Astrocyte (in vitro differentiated cells and primary cell): ENCODE measurements at places on chromosomes 13 and 19. TPM values are rescaled to one million over a fixed set of nuclear protein-coding genes. Genes with fewer than 3 reads are reported as not detected.
A peak's percentile ranks its signal among the peaks of the same experiment; 100 is the strongest.

The RFPL4AL1 gene
- total RNA-seq, result not detected in 2 replicates

The LACC1 gene
- 7.3 and 9.2 TPM in 2 replicates for total RNA-seq

The ZNF471 gene
- 0.26 and 0.77 TPM in 2 replicates for total RNA-seq

The NLRP11 gene
- total RNA-seq, result not detected in 2 replicates

The ZSCAN4 gene
- 0.43 and 1.2 TPM in 2 replicates for total RNA-seq

The CEACAM8 gene
- not detected in 2 replicates for total RNA-seq

The USP12 gene
- 27.1 and 30.5 TPM in 2 replicates for total RNA-seq

- DNase-seq, result no peak
These were observed 492 bp upstream of the PGLYRP1 start for GRCh38 chr19:46023311-46023779.

GRCh38 chr13:28680541-28680940 is 21.6 kb downstream of the POMP start:
- no peak for DNase-seq

GRCh38 chr13:96617528-96617927 is 376.7 kb downstream of the OXGR1 start:
- no peak for DNase-seq

GRCh38 chr13:101308247-101309013 is 107.9 kb downstream of the NALCN start:
- peak; percentile 46 for DNase-seq
